ENCODE measurements at places on chromosomes 7 and 10.

DNA sequence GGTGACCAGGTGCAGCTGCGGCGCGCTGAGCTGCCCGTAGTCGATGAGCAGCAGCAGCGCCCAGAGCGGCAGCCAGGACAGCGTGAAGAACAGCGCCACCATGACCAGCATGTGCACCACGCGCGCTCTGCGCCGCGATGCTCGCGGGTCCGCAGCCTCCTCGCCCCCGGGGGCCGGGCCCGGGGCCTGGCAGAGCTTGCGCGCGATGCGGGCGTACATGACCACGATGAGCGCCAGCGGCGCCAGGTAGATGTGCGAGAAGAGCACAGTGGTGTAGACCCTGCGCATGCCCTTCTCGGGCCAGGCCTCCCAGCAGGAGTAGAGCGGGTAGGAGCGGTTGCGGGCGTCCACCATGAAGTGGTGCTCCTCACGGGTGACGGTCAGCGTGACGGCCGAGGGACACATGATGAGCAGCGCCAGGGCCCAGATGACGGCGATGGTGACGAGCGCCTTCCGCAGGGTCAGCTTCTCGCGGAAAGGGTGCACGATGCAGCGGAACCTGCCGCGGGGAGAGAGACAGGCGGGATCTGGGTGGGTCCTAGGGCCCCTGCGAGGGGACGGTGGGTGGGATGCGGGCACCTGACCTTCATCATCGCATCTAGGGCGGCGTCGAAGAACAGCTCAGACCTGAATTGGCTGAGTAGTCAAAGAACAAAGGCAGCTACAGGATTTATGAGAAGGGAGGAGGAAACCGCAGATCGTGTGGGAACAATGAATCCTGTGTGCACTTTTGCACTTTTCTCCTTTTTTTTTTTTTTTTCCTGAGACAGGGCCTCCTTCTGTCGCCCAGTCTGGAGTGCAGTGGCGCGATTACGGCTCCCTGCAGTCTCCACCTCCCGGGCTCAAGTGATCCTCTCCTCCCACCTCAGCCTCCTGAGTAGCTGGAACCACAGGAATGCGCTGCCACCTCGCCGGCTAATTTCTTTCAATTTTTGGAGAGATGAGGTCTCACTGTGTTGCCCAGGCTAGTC, 22.4 kb upstream of the PPA1 start:
- no peak for DNase-seq

DNA sequence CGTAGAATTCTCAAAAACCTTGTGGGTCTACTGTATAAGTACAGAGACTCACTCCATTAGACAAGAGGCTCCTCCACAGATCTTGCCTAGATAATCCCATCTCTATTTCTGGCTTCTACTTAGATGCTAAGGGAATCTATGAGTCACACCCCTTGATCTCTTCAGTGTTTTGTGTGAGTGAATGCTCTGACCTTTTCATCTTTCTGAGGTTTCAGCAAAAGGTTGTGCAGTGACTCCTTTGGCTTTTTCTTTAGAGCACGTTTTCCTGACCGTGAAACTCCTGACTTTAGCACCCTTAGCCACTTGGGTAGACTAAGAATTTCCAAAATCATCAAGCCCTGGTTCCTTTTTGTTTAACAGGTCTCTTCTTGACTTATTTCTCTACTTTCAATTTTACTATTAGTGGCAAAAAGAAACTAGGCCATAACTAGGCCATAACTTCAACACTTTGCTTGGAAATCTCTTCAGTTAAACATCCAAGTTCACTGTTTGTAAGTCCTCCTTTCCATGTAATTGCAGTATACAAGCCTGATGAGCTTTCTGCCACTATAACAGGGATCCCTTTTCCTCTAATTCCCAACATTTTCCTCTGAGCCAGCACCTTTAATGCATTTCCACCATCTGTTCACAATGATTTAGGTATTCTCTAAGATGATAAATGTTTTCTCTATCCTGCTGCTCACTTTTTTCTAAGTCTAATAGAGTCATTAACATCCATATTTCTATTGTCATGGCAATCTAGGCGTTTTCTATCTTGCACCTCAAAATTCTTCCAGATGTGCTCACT, 19.4 kb downstream of the COPG2 start:
- no peak for DNase-seq

DNA sequence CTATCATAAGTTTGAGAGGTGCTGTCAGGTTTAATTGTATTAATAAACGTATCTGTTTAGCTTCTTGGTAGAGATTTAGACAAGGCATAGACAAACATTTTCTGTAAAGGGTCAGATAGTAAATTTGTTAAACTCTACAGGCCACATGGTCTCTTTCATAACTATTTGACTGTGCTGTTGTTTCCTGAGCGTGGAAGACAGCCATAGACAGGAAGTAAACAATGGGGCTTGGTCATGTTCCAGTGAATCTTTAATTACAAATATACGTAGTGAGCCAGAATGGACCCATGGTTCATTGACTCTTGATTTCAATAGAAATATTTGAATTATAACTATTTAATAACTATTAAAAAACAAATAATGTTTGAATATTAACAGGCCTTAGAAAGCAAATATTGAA, 451.1 kb downstream of the SH2D4B start:
- DNase-seq, result no peak

DNA sequence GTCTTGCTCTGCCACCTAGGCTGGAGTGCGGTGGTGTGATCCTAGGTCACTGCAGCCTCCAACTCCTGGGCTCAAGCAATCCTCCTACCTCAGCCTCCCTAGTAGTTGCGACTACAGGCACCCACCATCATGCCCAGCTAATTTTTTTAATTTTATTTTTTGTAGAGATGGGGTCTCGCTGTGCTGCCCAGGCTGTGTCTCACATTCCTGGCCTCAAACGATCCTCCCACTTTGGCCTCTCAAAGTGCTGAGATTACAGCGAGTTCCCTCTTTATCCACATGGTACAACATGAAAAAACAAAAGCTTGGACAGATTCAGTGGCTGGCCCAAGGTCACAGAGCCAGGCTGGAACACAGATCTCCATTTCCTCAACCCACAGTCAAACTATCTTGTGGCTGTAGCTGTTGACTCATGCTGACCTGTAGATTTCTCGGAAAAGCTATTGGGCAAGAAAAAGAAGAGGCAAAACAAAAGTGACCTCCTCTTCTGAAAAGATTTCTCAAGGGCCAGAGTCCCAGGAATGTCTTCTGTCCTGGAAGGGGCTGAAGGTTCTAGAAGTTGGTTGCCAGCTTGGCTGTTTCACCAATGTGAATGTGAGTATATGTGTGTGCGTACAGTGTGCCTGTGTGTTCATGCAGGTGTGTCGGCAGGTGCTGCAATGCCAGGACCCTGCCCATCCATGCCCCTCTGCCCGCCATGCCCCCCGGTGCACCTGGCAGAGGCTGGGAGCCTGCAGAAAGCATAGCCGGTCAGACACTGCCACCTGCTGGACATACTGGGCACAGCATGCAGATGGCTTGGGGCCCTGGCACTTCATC, 28.4 kb downstream of the TMEM130 start:
- DNase-seq, result peak; percentile 49

DNA sequence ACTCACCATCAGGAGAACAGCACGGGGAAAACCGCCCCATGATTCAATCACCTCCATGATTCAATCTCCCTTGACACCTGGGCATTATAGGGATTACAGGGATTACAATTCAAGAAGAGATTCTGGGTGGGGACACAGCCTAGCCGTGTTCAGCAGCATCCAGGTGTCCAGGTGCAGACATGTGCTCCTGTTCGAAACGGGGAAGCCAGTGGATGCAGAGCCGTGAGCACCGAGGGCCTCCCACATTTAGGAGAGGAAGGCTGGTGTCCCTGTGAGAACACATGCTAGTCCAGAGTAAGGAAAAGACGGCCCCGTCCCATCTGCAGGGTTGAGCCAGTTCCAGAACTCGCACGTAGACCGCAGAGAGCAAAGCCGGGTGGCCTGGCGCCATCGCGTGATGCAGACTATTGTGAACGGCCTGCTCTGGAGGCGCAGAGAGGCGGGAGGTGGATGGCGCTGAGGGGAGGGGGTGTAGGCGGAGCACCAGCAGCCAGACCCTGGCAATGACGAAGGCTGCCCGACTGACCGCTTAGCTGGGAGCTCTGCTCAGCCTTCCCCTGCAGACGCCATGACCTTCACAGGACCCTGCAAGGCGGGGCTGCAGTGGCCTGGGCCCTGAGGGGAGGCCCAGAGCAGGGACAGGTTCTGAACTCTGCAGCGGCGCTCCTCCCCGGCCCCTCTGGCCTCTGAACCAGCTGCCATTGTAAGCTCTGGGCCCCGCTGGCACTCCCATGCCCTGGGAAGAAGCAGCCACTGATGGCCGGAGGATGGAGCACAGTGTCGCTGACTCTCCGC, 141.6 kb upstream of the TCERG1L start:
- no peak for DNase-seq

DNA sequence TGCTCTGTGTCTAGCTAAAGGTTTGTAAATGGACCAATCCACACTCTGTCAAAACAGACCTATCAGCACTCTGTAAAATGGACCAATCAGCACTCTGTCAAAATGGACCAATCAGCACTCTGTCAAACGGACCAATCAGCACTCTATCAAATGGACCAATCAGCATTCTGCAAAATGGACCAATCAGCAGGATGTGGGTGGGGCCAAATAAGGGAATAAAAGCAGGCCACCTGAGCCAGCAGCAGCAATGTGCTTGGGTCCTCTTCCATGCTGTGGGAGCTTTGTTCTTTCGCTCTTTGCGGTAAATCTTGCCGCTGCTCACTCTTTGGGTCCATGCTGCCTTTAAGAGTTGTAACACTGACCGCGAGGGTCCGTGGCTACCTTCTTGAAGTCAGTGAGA, 740.5 kb upstream of the POM121L12 start:
- DNase-seq, result no peak

DNA sequence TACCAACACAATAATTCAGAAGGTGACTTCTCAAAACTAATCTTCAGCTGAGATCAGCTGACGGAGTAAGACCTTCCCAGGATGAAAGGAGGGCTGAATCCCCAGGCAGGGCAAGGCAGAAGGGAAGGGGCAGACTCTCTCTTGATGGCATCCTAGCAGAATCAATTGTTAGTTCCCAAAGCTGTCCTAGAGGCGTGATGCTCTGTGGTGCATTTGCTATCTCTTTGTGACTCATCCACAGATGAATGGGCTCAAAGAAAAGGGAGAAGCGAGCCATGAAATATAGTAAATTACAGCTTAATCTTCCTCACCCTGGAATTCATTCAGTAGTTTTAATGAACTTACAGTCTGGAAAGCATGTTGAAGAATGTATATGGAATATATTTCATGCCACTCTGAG, 37.2 kb downstream of the PDE1C start:
- no peak for DNase-seq
